ENCODE measurements at places on chromosomes 7 and 10.

DNA sequence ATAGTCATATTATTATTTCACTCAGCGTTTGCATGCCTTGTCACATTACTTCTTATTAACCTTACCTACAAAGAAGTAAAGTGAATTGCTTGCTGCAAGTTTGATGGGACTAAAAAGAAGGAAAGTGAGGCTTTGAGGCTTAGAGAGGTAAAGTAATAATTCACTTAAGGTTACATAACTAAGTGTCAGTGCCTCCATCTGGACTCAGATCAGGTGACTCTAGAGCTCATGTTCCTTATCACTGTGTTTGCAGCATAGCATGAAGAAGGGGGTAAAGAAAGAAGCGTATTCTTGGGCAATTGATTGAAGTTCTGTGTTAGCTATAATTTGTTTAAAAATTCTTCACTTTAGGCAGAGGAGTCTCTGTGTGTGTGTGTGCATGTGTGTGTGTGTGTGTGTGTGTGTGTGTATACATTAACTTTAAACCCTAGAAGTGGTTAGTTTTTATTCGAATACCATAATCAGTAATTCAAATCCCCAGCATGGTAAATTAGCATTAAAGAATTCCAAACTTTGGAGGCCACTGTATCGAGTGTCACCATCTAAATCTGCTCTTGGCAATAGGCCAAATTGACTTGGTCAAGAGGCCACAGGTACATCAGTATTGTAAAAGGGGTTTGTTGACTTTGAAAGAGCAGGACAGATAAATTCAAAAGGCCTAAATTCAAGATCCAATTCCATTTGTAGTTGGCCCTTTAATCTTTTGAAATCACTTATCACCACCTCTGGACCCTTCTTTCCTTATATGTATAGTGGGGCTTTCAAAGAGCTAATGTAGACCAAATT is 2.2 kb upstream of the PON3 start:
- no peak for DNase-seq

GRCh38 chr7:117970801-117971200 is 97.6 kb upstream of the CTTNBP2 start:
- DNase-seq = no peak

DNA sequence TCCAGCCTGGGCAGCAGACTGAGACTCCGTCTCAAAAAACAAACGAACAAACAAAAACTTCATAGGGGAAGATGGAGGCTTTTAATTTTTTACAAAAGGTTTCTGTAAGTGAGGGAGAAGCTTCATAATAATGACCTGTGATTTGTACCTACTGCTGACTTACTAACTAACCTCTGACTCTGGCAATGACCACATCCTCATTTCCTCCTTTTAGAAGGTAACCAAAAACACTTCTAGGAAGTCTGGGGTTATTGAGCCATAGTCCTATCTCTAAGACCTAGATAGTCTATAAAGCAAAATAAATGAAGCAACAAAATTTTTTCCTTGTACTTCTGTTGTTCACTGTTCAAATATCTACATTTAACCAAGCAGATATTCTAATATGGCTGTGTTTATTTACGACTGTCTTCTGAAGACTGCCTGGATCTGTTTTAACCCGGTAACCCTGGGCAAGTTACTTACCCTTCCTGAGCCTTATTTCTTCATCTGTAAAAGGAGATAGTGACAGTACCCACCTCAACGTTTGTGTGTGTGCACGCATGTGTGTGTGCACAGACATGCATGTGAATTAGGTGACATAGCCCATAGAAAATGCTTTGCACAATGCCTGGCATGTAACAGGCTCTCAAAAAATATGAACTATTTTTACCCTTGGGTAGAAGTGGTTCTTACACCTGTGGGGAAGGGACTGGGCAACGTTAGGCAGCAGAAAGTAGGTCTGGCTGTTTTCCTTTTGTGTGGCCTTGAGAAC is 30.8 kb upstream of the SMNDC1 start:
- DNase-seq = no peak

GRCh38 chr7:50327443-50327842 is 22.9 kb downstream of the IKZF1 start:
- no peak for DNase-seq

GRCh38 chr7:39353615-39354376 is 212.4 kb upstream of the YAE1 start:
- DNase-seq = no peak

DNA sequence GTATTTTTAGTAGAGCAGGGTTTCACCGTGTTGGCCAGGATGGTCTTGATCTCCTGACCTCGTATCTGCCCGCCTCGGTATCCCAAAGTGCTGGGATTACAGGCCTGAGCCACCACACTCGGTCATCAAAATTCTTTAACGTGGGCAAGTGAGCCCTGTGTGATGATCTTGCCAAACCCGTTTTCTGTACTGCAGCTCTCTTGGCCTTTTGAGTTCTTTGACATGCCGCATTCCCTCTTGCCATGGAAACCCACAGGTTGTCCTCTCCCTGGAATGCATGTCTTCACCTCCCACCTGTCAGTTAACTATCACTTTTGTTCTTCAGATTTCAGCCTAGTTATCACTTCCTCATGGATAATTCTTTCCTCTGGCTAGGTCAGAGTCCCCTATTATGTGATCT is 5.0 kb downstream of the NUP205 start:
- DNase-seq = no peak
